ENCODE measurements at places on chromosomes 7 and 10. TPM values are rescaled to one million over a fixed set of nuclear protein-coding genes. Genes with fewer than 3 reads are reported as not detected.

Gene CCDC172
- not detected for total RNA-seq

- DNase-seq, result peak; percentile 45
Observed at GRCh38 chr7:103343758-103344452, 662 bp downstream of the DNAJC2 start.

DNA sequence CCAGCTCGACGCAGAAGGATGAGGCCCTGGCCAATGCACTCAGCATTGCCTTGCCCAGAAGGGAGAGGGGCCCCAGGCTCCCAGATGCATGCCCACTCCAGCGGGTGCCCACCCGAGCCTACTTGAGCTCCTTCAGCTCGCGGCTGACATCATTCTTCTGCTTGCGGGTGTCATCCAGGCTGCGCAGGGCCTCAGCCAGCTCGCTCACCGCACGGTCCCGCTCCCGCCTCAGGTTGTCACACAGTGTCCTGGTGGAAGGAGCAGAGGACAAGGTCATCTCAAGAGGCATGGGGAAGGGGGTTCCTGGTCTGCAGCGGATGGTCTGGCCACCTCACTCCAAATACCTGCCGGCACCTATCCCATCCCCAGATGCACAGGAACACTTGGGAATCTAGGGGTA is 92.8 kb downstream of the DLG5 start:
- DNase-seq, result no peak

- DNase-seq, result no peak
Observed at GRCh38 chr10:45353186-45353585, 20.8 kb upstream of the ALOX5 start.

DNA sequence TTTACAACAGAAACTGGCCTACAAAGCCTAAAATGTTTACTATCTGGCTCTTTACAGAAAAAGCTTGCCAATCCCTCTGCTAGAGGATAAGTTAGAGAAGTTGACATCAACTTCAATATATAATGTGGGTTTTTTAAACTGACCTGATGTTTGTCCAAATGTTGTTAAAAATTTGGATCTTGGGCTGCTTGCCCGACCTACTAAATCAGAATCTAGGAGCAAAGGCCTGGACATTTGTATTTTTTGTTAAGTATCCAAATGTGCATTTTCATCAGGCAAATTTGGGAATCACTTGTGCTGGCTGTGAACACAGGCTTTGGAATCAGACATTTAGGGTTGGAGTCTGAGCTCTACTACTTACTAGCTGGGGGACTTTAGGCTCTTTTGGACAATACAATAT is 252.7 kb upstream of the CSTF2T start:
- no peak for DNase-seq

DNA sequence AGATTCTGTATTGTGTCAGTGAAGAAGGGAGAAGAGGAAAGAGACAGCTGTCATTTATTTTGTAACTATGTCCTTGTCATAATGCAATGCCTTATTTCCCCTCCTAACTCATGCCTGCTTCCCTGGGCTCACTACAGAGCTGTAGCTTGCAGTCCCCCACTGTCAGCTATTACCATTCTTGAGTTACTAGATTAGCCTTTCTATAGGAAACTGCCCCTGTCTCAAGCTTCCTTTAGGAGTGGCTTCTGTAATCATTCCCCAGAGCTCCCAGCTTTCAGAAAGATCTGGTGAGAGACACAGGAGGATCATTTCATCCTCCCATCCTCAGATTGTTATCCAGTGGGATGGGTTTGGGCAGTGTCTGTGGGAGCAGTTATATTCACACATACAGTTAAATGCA is 32.4 kb upstream of the SMKR1 start:
- DNase-seq, result no peak
